Fibroblast of skin of scalp (primary cell): ENCODE measurements at places on chromosomes 13 and 19.

- no peak for DNase-seq
Measured at GRCh38 chr19:3873151-3873550, 4.3 kb upstream of the ZFR2 start.

DNA sequence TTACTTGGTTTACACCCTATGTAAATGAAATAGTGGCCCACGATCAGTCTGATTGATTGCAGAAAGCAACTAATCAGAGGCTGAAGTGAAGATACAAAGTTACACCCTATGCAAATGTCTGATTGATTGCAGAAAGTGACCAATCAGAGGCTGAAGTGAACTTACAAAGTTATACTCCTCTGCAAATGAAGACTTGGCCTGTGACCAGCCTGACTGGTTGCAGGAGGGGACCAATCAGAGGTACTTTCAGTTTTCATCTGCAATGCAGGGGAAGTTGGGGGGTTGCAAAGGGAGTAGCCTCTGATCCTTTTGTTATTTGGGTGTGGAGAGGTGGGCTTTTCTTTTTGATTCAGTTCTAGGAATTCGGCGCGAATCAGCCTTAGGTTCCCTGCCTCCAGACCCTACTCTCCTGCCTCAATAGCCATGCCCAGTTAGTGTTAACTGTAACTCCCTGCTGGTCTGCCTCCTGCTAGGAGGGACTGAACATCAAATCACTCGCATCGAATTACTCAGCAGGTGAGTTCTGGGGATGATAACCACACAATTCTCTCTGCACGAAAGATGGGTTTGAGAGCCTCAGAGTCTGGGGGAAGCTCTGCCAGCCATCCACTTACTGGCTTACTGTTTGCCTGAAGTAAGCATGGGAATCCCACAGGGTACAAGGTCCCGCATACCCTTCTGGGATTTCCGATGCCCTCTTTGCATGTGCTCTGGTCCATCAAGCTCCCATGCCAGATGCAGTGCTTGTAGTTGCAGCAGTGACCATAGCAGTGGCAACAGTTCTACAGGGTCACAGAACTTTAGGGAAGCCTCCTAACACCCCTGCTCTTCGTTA, 7.5 kb downstream of the ARL11 start:
- peak; percentile 68 for DNase-seq

DNA sequence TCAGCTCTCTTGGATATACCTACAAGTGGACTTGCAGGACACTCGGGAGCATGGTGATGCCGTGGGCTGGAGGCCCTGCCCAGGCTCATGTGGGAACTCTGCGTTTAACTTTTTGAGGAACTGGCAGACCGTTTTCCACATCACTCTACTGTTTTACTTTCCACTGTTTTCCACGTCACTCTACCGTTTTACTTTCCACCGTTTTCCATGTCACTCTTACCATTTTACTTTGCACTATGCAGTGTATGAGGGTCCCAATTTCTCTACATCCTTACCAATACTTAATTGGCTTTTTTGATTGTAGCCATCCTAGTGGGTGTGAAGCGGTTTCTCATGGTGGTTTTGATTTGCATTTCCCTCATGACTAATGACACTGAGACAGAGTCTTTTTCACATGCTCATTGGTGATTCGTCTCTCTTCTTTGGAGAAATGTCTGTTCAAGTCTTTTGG, 40.5 kb downstream of the GATAD2A start:
- DNase-seq = peak; percentile 28

DNA sequence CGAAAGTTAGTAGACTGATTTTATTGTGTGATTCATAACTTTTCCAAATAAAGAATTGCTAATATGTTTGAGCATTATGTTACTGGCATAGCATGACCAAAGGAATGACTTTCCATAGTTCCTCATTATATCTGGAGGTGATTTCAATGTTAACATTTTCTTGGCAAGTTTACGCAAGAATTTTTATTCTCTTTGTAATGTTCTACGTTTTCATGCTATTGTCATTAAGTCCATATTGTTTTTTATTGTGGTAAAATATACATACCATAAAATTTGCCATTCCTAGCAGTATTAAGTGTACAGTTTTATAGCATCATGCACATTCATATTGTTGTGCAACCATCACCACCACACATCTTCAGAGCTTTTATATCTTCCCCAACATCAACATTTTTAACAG, 14.8 kb downstream of the KCTD12 start:
- DNase-seq = peak; percentile 18

DNA sequence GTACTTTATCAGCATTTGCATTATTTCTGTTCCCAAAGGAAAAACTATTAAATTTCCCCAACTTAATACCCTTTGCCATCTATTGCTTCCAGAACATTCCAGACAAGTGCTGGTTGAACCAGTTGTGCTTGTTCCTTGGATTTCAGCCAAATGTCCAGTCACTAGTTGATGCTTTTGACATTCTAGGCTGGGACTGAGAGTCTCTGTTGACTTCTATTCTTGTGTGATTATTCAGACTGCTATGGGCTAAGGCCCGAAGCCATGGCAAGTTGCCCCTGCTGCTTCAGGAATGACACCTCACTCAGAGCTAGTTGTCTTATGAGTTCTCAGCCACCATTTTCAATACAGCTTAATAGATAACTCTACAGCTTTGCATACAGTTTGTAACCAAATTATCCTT, 458.1 kb upstream of the ARGLU1 start:
- peak; percentile 89 for DNase-seq

- no peak for DNase-seq
Measured at GRCh38 chr13:55583953-55584593, 1556.6 kb upstream of the PRR20A start.

DNA sequence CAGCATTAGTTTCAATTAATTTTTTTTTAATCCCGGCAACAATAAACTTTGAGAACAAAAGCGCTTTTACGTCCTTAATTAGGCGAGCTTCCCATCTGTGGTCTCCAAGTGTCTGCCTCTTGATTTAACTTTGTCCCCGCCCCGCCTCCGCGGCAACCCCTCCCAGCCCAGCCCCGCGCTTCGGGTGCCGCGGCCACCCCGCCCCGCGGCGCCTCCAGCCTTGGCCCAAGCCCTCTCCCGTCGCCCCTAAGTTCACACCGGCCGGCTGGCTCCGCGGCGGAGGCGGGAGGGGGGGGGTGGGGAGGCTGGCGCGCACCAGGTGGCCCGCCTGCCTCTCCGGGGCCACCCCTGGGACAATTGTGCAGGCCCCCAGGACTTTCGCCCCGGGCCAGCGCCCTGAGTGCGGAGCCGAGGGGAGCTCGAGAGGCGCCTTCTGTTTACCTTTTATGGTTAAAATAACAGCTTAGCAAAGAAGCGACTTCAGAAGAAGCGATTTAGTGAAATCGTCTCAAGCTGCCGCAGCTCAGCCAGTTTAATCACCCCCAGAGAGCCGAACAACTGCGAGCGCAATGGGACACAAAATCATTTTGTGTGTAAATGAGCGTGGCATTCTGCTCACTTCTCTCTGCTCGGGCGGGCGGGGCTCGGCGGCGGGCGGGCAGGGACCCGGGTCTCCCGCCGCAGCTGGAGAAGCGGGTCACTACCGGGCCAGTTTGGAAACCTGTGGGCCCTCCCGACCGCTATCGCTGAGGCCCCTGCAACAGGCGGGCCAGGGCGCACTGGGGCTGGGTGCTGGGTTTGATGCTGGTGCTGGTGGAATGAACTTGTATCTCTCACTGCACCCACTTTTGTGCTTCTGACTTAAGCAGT, 1.4 kb downstream of the KCTD15 start:
- DNase-seq = peak; percentile 76

DNA sequence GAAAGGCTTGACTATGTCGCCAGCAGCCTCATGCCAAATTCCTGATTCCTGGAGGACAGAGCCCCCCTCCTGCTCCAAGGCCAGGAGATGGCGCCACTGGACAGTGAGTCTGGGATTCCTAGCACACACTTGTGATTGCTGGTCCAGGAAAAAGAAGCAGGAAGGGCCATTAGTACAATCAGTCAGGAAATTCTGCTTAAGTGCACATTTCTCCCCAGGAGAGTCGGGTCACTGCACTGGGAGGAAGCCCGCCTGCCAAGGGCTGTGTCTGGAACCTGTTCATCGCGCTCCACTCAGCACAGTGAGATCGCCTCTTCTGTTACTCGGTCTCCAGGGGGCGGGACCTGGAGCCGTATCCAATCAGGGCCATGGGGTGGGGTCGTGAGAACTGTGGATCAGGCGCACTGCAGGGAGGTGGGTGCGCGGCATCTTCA, 65.1 kb downstream of the ZNF823 start:
- DNase-seq = peak; percentile 58

GRCh38 chr19:17836530-17836929, 11.3 kb downstream of the JAK3 start:
- DNase-seq = no peak

GRCh38 chr19:10256551-10256950, 4.5 kb downstream of the MRPL4 start:
- DNase-seq = no peak

DNA sequence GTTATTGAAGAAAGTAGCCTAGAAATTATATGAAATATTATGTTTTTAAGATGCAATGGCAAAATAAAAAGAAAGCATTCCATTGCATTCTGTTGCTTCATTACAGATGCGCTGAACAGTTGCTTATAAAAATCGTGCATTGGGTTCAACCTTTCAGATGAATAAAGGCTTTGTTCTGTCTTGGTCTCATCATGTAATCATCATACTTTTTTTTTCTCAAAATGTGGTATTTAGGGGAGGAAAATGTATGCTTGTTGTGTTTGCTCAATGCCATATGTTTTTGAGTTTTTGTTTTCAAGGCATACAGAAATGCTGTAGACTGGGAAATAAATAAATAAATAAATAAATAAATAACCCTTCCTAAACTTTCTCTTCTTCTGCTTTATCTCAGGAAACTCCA, 1.1 kb upstream of the MBNL2 start:
- no peak for DNase-seq

GRCh38 chr13:38301236-38301635, 48.4 kb upstream of the UFM1 start:
- DNase-seq = no peak

DNA sequence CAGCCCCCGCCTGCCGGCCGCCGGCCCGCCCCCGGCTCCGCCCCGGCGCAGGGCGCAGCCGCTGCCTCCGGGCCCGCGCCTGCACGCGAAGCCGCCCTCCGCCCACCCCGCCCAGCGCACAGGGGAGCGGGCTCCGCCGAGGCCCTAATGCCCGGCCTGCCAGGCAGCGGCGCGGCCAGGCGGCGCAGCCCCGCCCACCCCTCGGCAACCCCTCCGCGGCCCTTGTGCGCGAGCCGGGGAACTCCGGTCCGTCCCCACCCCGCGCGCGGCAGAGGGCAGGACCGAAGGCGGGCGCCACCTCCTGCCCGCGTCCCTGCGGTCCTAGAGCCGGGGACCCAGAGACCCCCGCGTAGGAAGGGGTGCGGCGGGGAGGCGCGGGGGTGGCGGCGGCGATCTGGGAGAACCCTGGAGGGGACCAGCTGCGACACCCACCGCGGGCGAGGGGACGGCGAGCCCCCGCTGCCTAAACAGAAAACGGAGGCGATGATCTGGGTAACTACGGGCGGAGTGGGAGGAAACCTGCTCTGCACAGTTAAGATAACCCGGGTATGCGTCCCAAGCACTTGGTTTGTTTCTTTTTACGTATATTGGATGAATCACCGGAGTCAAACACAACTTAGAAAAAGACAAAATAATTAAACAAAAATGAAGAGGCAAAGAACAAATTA, 350 bp upstream of the USP12 start:
- DNase-seq = peak; percentile 94

DNA sequence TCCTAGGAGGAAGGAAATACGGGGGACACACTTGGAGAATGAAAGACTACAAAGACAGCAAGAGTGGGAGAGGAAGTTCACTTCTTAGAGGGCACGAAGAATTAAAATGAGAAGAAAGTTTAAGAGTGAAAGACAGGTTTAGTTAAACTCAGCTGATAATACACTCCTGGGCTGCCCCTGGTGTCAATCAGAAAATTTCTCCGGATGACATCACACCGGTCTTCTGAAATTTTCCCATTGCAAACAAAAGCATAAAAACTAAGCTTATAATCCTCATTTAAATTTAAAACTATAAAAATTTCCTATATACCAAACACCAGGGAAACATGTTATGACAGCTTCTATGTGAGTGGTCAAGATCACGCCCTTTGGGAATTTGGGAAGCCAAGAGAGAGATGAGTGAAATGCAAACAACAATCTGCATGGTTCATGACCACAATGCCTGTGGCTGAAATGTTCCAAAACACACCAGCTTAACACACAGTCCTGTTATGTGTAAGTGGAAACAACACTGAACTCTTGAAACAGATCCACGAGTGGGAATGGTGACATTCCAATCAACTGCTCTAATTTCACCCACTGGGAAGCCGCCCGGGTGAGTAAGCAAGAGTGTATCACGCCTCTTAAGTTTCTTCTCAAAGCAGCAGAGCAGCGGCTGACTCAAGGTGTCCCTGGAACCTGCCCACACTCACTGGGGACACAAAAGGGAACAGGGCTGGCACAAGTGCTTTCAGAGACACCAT, 49.0 kb downstream of the BRD4 start:
- DNase-seq = peak; percentile 80

DNA sequence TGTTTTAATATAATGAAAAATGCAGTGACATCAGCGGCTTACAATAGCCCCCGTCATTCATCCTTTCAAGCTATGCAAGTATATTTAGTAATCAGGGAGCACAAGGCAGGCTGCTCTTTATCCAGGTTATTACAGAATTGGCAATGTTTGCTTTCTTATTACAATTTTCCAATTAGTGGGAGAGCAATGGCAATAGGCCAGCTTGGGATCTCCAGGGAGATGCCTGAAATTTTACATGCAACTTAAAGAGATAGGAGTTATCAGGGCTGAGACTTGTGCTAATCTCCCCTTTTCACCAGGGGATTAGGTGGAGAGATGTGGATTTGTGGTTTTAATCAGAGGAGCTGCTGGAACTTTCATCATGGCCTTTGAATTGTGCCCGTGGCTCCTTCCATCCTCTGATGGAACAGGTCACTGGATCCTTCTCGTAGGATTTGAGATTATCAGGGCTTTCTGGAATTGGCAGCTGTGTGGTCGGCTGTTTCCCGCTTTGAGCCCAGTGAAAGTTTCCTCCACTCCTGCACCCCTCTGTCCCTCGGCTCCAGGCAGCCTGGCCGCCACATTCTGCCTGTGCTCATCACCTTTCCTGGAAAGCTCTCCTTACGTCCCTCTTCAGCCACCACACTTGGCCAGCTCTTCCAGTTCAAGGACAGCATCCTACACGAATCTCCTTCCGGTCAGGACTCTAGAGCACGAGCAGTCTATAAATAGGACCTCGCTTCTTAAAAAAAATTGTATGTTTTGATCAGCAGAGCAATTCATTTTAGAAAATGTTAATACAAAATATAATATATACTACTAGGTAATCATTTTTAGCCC, 47.0 kb downstream of the CBY2 start:
- DNase-seq = no peak

- no peak for DNase-seq
Measured at GRCh38 chr19:41442473-41443355, at the start of gene ERICH4. ERICH4 (plus strand) TSS chr19:41443156; CDS start chr19:41443170, 14 bp downstream.

DNA sequence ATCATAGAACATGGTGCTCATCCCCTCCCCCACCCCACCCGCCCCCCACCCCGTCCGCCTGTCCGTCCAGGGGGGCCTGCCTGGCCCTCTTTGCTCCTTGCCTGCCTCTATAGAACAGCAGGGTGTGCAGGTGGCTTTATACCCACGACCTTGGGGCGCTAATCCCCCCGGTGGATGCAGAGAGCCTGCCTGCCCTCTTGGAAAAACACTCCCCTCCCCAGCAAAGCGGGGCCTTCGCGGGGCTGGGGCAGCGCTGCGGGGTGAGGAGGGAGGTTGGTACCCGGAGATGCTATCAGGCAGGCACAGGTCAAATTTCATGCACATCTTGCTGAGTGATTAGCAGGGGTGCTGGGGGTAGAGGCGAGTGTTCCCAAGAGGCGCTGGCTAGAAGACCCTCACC, 21.9 kb downstream of the RFX1 start:
- DNase-seq = no peak
